CD4-positive, alpha-beta T cell treated with Interferon alpha-2 for 1 hour (primary cell): ENCODE measurements at places on chromosomes 7 and 10.

DNA sequence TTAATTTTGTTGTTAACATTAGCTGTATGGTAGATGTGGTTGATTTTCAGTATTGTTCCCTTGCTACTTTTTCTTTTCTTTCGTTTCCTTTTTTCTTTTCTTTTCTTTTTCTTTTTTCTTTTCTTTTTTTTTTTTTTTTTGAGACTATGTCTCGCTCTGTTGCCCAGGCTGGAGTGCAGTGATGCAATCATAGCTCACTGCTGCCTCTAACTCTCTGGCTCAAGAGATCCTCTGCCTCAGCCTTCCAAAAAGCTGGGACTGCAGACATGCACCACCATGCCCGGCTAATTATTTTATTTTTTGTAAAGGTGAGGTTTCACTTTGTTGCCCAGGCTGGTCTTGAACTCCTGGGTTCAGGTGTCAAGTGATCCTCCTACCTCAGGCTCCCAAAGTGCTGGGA lies 14.4 kb downstream of the SLC26A3 start:
- DNase-seq, result no peak

DNA sequence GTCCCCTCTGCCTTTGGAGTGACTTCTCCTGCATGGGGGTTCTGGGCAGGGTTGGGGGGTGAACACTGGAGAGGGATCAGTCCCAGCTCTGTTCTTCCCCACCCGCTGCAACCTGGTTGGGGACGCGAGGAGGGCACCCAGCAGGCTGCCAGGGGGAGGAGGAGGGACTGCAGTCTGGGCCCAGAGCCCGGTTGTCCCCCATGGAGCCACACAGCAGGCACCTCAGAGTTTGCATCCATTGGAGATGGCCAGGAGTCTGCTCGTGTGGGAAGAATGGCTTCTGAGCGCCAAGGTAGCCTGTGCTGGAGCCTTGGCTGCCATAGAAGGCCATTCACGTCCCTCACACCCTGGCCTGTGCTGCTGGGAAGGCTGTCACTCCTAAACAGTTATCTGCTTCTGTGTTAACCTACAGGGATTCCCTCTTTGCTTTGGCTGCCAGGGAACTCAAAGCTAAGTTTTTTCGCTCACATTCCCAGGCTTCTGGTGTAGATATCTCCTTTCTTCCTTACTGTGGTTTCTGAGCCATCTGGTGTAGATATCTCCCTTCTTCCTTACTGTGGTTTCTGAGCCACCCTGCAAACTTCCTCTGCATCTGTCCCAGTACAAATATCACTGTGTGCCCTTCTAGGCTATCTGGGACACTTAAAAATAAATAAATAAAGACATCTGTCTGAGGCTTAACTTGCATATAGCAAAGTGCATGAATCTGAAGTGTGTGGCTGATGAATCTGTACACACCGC lies 133.7 kb downstream of the LHPP start:
- DNase-seq, result no peak

- DNase-seq, result no peak
Observed at GRCh38 chr7:26351171-26351570, 59.5 kb downstream of the SNX10 start.

GRCh38 chr10:24902400-24902728 lies 50.0 kb downstream of the PRTFDC1 start:
- DNase-seq, result no peak

DNA sequence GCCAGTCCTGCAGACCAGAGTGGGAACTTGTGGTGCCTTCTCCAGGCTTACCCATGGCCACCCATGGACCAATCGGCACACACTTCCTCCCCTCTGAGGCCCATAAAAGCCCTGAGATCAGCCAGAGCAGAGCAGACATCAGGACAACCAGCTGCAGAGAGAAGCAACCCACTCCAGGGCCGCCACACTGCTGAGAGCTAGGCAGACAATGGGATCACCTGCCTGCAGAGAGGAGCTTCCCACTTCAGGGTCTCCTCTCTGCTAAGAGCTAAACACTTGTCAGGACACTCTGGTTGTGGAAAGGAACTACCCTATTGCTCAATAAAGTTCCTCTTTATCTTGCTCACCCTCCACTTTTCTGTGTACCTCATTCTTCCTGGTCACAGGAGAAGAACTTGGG lies 34.0 kb downstream of the C7orf25 start:
- no peak for DNase-seq
